Pons (tissue), 1 donor: ENCODE measurements at places on chromosomes 12 and 14.
A peak's percentile ranks its signal among the peaks of the same experiment; 100 is the strongest.

DNA sequence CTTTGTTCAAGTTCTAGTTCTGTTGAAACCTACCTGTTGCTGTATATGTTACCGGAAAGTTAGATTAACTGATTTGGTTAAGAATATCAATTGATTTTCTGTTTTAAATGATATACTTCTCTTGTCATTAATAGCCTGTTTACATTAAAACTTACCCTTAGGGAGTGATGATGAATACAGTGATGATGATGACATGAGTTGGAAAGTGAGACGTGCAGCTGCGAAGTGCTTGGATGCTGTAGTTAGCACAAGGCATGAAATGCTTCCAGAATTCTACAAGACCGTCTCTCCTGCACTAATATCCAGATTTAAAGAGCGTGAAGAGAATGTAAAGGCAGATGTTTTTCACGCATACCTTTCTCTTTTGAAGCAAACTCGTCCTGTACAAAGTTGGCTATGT lies 33.0 kb downstream of the CAND1 start:
- no peak for DNase-seq

DNA sequence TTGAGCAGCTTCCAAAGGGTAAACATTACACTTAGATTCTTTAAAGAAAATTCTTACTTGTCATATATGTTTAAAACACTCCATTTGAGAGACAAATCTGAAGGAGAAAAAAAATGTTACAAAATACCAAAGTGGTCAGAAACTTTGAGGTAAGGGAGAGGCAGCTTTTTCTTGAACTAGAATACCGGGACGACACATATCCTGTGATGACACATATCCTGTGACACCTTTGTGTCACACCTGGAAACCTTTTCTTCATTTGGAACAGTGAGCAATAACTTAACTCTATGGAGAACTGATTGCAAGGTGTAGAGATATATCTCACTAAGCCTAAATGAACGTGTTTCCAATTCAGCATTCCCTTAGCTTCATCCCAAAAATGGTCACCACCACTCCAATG lies 4.6 kb upstream of the GRIN2B start:
- no peak for DNase-seq

DNA sequence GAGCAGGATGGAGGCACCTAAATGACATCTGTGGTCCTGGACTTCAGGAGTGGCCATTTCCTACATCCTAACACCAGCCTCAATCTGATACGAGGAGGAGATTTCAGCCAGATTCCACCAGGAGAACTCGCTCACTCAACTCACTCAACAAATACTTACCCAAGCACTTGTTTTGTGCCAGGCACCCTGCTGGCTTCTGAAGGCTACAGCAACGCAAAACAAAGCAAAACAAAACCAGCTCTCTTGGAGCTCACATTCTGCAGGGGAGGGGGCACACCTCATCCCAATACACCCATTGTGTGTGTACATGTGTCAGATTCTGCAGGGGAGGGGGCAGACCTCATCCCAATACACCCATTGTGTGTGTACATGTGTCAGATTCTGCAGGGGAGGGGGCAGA lies 144.8 kb downstream of the PIWIL1 start:
- no peak for DNase-seq

DNA sequence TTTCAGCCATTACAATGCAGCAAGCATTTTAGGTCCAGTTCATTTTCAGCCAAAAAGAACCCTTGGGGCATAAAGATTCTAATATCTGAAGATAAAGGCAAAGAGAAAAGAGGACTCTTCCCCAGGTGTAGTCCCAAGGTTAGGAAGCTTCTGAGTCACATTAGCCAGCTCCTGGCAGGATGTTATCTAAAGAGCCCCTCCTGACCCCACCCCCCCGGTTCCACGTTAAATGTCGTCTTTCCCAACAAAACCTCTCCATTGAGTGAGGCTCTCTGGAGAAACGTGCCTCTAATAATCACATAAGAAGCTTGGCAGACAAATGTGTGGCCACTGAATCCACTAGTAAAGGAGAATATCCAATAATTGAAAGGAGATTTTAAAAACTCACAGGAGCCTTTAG lies 267.7 kb downstream of the GALC start:
- DNase-seq = no peak

DNA sequence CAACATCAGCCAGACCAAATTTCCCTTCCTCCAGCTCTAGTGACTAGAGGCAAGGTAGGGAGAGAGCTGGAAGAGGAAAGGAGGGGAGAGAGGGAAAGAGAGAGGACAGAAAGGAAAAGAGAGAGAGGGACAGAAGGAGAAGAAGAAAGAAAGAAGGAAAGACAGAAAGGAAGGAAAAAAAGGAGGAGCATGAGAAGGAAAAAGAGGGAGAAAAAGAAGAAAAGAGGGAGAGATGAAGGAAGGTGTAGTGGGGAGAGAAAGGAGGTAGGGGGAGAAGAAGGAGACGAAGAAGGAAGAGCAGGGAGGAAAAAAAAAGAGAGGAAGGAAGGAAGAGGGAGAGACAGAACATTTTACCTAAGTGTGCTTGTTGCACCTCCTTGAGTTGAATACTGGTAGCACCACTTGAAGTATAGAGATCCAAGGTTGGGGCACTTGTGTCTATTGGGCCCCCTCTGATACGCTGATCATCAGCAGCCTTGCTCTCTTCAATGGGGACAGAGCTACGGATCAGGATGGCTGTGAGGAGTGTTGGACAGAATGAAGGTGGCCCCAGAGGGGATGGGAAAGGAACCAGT lies 232.5 kb downstream of the SUDS3 start:
- no peak for DNase-seq

DNA sequence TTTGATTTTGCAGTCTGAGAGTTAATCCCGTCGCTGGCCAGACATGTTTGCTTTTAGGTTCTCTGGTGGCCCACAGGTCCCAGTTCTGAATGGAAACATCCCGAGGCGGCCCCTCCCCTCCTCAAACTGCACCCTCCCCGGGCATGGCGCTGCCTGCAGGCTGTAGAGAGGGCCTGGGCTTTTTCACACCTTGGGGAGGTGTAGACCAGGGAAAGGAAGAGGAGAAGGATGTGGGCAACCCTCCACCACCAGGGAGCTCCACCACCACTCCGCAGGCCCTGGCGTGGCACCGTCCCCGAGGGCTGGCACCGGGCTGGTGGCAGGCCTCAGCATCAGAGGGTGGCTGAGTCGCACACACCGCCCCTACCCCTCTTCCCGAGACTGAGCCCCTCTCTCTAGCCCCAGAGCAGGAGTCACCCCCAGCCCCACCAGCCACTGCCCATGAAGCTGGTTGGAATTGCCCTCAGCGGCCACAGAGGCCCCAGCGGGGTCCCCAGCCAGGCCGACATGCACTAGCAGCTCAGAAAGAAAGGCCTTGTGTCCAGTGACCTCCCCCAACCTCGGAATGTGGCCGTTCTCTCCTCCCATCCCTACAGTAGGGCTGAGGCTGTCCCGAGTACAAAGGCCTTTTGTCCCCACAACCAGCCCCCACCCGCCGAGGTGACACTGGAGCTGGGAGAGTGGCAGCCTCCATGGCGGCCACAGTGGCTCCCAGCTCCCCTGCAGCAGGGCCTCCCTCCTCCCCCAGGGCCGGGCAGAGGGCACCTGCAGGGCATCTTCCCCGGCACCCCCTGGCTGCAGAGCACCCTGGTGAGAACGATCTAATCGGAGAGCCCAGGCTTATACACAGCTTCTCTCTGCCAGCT lies 23.5 kb upstream of the INF2 start:
- DNase-seq = peak; percentile 97

DNA sequence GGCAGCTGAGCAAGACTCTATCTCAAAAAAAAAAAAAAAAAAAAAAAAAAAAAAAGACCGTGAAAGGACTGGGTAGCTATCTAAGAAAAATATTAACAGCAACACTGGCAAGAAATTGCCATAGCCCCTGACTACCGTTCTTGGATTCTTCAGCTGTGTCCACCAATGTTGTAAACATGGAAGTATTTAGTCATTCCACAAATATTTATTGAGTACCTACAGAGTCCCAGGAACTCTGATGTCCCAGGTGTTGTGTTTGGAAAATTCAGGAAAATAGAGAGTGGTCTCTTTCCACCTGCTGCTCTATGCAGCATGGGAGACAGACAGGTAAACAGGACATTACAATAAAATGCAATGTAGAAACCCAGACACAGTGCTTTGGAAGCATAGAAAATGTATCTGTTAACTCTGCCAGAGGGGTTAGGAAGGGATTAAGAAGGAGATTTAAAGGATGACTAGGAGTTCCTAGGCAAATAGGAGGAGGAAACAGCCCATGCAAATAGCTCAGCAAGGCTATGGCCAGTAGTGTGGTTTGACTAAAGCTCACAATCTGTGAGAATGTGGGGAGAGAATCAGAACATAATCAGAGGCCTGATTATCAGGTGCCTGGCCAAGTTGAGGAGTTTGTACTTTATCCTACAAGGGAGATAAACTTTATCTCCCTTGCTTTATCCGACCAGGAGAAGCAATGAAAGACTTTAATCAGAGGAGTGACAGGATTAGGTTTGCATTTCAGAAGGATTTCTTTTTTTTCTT lies 2.1 kb upstream of the DLST start:
- DNase-seq = no peak
